ENCODE measurements at places on chromosomes 4 and X.

DNA sequence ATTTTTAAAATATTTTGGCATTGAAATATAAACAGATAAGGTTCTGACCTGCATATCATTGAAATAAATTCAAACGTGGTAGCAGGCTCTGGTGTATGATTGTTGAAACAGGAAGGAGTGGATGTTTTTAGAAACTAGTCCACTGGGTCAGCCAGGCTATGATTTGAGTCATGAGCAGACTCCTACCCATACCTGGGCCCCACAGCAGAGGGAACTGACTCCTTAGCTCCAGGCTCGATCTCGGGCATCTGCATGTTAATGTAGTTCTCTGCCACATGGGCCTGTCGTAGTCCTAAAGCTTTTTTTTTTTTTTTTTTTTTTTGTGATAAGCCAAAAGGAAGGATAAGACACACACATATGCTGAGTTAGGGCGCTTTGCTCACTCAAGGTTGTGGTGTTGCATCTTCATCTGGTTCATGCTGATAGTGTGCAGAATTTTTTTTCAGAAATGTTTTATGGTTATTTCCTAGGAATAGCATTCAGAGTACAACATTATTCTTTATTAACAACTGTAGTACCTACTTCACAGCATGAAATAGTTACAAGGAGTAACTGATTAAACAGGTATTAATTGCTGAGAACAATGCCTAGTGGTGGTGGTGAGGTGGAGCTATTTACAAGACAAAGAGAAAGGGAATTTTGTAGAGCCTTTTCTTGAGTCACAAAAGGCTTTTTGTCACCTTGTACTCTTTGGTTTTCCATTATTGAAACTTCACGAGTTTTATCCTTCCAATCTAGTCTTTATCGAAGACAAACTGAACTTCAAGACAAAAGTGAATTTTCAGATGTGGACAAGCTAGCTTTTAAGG is 27.3 kb downstream of the OFD1 start:
- no peak for DNase-seq

- peak; percentile 21 for DNase-seq
Observed at GRCh38 chr4:83112678-83113428, 1.7 kb downstream of the PLAC8 start.

GRCh38 chr4:107711831-107712230 is 8.2 kb downstream of the PAPSS1 start:
- DNase-seq = no peak

DNA sequence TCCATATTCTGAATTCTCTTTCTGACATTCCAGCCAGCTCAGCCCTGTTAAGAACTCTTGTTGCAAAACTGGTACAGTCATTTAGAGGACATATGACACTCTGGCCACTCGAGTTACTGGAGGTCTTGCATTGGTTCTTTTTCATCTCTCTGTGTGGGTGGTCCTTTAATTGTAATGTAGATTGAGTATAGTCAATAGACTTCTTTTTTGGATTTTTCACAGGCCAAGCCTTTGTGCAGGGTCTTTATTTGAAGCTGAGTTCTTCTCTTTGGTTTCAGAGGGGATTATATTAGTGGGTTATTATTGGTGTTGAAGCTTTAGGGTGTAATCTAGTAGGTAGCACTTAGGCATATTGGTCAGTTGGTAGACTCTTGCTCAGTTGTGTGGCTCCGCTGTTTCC is 118.0 kb upstream of the GIMD1 start:
- DNase-seq = no peak

- peak; percentile 4 for DNase-seq
Observed at GRCh38 chrX:110003167-110004156, 548 bp downstream of the TMEM164 start.

- DNase-seq = no peak
Observed at GRCh38 chrX:18348047-18348446, 6.4 kb downstream of the SCML2 start.

DNA sequence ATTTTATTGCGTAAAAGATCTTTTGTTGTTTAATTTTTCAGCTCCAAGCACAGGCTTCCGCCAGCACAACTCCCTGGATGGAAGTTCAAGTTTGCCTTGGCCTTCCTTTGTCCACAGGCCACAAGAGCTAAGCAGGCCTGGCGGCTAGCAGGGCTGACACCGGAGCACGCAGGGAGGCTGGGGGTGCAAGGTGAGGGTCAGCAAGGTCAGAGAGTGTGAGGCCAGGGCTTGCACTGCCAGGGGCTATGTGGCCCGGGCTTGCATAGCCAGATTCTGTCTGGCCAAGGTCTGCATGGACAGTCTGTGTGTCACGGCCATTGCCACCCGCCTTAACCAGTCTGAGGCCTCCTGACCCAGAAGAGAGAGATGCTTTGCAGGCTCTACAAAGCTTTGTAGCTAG is 123.9 kb downstream of the BCOR start:
- no peak for DNase-seq

GRCh38 chr4:122728856-122729255 is 3.6 kb upstream of the BBS12 start:
- no peak for DNase-seq

GRCh38 chr4:113773756-113774155 is 12.2 kb upstream of the CAMK2D start:
- DNase-seq = no peak

- DNase-seq = no peak
Observed at GRCh38 chr4:95114521-95114920, 356.8 kb downstream of the BMPR1B start.

DNA sequence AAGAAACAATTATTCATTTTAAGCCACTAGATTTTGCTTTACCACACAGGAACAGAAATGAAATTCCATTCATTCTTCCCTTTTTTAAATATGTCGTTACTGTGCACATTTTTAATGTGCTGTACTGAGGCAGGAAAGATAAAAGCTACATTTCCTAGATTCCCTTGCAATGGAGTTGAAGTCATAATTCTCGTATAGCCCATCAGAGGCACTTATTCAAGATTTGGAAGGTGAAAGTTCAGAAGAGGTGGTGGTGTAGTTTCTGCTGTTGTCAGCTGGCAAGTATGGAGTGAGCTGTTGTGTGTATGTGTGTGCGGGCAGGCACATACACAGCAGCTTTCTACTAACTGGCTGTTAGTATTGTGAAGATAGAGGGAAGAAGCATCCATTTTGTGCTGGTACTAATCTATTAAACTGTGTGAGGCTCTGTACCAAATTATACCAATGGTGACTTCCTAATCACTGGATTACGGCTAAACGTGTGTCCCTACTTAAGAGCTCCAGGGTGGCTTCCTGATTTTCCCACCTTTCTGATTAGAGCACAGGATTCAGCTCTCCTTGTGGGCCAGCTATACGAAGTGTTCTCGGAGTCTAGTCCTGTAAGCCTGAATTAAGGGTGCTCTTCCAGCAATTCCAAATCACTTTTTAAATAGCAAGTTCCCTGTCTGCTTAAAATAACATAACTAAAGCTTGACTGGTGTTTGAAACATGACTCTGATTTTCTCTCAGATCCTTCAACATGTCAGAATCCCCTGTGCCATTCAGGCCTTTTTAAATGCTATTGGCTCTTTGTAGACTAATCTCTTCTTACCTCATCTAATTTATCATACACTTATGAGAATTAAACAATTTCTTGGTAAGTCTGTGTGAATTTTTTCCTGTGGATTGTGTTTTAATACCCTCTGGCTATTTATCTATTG is 43.8 kb downstream of the PDS5A start:
- no peak for DNase-seq

DNA sequence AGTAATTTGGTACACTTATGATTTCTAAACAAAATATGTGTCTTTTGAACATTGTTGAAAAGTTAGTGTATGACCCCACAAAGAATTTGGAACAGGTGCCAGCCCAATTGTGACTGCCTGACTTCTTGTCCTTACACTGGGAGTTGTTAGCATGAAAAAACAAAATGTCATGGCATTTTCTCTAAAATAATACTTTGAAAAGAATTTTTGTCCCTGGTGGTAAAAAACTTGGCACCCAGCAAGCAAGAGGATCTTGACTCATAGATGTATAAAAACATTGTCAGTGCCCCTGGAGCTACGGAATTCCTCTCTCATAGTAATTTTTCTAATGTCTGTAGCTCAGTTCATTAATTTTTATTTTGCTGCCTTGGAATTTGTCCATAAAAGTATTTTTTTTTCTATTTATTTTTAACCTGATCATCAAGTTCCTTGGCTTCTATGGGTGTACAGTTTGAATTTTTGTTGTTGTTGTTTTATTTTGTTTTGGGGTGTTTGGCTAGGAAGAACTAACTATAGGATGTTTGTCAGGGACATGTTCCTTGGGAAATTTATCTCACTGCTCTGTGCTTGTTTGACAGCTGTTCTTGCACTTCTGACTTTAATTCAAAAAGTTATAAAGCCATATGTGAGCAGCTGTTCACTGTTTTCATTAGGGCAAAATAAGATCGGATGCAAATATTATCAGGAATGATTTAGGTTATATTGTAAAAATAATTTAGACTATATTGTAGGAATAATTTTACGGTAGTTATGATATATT is 95.4 kb upstream of the NUDT6 start:
- no peak for DNase-seq

DNA sequence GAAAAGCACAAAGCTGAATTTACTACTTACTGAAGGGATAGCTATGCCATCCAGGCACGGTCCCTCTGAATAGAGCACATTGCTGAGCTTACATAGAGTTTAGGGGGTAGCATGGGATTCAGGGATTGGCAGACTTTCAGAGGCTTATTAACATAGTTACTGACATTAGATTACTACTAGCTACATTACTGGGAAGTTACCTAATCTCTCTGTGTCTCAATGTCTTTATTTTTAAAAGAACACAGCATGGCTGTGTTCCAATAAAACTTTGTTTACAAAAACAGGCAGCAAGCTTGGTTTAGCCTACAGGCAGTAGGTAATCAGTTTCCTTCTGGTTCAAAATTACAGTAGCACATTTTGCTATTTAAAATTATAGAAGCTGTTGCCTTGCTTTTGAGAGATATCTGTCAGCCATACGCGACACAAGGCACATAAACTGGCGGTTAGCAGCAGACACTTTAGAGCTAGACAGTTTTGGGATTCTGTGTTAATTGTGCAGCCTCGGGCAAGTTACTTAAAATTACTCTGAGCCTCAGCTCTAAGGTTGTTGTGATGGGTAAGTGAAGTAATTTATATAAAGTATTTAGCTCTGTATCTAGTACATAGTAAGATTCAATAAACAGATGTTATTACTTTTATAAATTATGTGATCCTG is 6.9 kb downstream of the KLHL8 start:
- no peak for DNase-seq

- DNase-seq = no peak
Observed at GRCh38 chr4:187479511-187479910, 516.1 kb upstream of the ZFP42 start.

GRCh38 chr4:87026800-87027495 is 92.1 kb downstream of the AFF1 start:
- DNase-seq = no peak

- DNase-seq = no peak
Observed at GRCh38 chr4:71261633-71262121, 77.1 kb upstream of the SLC4A4 start.

DNA sequence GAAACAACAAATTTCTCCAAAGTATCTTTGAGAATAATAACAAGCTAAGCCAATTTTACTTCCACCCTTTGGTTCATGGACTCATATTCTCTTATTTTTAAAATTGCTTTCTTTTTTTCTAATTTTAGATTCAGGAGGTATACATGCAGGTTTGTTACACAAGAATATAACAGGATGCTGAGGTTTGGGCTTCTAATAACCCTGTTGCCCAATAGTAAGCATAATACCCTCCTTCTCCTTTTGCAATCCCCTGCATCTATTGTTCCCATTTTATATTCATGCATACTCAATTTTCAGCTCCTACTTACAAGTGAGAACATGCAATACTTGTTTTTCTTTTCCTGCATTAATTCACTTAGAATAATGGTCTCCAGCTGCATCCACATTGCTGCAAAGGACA is 202.3 kb upstream of the FSTL5 start:
- DNase-seq = no peak

DNA sequence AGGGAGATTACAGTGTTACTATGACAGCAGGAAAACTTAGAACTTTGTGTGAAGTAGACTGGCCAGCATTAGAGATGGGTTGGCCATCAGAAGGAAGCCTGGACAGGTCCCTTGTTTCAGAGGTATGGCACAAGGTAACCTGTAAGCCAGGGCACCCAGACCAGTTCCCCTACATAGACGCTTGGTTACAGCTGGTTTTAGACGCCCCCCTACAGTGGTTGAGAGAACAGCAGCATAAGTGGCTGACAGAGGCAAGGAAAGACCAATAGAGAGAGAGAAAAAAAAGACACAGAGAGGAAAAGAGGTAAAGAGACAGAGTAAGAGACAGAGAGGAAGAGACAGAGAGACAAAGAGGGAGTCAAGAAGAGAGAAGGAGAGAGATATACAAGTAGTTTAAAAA is 144.5 kb downstream of the GC start:
- DNase-seq = no peak

DNA sequence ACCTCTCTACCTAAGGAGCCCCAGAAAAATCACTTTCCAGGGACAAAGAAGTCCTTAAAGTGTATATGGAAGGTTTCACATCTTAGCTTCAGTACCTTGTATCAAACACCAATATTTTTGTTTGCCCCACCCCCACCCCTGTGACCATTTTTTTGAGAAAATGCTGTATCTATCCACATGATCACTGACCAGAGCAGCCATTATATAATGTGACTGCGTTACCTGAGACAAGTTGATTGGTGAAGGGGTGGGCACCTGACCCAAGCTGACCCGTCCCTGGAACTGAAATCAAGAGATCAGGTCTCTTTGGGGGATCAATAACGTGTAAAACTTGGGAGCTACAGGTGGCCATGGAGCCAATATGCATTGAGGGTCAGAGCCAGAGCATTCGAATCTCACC is 10.7 kb downstream of the TIFA start:
- no peak for DNase-seq

- DNase-seq = no peak
Observed at GRCh38 chrX:150303386-150304097, 59.6 kb upstream of the MAMLD1 start.

- DNase-seq = no peak
Observed at GRCh38 chrX:42219231-42219630, 295.9 kb upstream of the CASK start.

- DNase-seq = no peak
Observed at GRCh38 chrX:134512566-134512965, 52.6 kb downstream of the HPRT1 start.

GRCh38 chr4:81891005-81891996 is 419.6 kb upstream of the RASGEF1B start:
- DNase-seq = no peak

DNA sequence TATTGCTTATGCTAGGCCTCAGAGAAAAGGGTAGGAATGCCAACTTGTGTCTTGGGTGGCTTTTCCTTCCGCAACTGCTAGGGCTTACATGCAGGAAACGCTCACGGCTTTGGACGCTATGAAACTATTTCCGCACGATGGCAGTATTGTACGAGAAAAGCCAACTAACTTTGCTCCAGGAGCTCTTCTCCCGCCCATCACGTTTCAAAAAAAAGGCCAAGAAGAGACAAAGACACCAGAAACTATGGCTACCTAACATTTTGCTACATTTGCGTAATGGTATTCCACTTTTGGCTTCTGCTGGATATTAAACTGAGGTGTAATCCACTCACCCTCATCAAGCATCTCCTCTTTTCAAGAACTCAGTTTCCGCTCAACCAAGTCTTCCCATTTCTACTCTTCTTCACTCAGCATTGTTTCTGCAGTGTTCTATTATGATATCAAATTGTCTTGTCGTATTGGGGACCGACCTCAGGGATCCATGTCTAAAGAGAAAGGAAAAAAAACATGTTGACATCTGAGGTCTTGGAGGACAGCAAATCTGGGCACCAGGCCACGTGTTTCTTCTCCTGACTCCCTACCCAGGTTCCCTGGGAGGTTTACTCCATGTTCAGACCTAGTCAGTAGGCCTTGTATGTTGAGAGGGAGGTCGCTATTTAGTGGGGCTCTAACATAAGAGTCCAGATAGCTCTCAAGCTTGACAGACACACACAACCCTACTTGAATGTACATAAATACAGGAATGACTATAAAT is 239.4 kb upstream of the STK26 start:
- no peak for DNase-seq

- DNase-seq = no peak
Observed at GRCh38 chrX:48505481-48505880, 3.3 kb upstream of the PORCN start.

All from activated naive CD4-positive, alpha-beta T cell treated with Interleukin-2 at 50 U/mL for 16 hours (primary cell).